Activated naive CD4-positive, alpha-beta T cell (primary cell): ENCODE measurements at places on chromosomes 2 and 18.
A peak's percentile ranks its signal among the peaks of the same experiment; 100 is the strongest.

- DNase-seq, result no peak
Measured at GRCh38 chr2:64947885-64948284, 41.3 kb upstream of the SLC1A4 start.

DNA sequence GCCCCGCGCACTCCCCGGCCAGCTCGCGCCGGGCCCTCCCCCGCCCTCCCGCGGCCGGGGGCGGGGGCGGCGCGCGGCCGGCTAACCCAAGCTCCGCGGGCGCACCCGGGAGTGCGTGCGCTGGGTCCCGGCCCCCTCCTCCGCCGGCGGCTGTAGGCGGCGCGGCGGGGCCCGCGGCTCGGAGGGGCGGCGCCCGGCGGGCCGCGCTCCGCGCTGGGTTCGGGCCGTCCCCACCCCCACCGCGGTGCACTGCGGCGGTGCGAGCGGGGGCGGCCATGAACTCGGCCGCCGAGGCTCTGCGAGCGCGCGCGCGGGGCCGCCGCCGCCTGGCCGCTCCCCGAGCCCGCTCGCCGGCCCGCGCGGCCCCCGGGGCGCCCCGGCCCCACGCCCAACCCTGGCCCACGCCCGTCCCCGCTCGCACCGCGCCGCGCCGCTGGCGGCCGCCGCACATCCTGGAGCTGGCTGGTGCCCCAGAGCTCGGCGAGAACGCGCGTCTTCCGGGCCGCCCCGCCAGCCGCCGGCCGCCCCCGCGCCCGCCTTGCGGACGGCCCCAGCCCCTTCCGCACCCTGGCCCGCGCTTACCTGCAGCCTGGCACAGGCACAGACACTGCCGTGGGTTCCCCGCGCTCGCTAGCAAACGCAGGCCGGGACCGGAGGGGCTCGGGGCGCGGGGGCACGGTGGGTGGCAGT, at the start of gene ZBTB14:
Gene ZBTB14, minus strand, starts transcription at position 496 of the 690 bp plus-strand sequence. CDS start 2,480 bp downstream, outside the sequence.
- DNase-seq, result peak; percentile 67

DNA sequence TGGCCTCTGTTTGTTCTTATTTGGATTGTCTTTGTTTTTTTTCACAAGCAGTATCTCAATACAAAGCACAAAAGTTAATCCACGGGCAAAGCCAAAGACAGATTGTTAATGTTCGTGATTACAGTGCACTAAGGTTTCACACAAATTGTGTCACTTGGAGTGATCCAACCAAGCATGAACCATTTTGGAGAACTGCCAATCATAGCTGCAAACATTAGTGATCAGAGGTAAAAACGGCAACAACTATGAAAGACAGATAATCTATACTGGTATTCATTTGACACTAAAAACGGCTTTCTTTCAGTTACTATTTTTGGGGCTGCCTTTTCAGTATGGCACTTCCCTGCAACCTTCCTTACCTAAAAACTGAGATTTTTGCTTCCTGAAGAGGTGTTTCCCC, 213.1 kb upstream of the GULP1 start:
- DNase-seq, result no peak

- DNase-seq, result no peak
Measured at GRCh38 chr2:229104974-229105387, 166.1 kb downstream of the PID1 start.

GRCh38 chr2:96369186-96369585, 33.6 kb downstream of the NCAPH start:
- DNase-seq, result no peak

DNA sequence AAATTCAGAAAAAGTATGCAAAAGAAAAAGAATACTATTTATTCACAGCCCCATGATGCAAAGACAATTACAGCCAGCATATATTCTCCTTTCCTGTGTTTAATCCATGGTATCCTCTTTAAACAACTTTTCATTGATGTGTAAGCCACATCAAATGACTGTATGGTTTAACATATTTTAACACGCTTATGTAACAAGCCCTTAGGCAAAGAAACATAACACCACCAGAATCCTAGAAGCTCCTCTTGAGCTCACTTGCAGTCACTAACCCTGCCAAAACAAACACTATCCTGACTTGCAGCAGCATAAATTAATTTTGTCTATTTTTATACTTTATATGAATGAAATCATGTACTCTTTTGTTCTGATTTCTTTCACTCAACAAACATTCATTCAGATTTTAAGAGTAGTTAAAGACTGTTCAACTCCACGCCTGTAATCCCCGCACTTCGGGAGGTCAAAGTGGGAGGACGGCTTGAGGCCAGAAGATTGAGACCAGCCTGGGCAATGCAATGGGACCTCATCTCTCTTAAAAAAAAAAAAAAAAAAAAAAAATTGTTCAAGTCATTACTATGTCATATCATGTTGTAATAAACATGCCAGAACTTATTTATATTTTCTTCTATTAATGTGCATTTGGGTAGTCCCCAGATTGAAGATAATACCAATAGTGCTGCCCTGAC, 226.3 kb downstream of the NBAS start:
- no peak for DNase-seq

- no peak for DNase-seq
Measured at GRCh38 chr2:71581026-71581425, 127.7 kb downstream of the DYSF start.

- no peak for DNase-seq
Measured at GRCh38 chr18:52140986-52141385, 199.0 kb upstream of the DCC start.

- no peak for DNase-seq
Measured at GRCh38 chr18:51611326-51611725, 413.8 kb upstream of the MEX3C start.

DNA sequence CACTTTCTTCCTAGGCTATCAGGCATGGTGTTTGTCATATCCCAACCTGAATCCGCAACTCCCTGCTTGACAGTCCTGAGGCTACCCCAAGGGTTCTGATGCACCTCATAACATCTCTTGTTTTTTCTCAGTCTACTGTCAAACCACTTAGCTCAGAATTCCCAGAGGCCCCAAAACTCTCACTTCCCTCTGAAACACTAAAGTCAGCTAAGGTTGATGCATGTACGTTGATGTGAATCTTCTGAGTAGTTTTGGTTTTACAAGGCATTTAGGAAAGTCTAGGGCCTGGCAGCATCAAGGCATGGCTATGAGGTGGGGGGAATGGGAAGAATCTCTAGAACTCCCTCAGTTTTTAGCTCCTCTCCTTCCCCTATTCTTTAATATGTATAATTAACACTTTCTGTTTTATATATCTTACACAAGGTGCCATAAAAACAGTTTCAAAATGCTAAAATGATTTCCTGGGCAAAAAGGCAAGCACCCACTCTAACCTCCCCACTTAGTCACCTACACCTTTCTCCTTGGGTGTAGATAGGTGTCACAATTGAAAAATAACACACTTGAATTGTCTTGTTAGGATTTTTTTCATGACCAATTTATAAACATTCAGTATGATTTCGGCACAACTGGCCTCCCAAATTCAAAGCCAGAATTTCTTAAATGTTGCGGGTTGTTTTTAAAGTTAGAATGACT, 71.4 kb upstream of the TANK start:
- no peak for DNase-seq

DNA sequence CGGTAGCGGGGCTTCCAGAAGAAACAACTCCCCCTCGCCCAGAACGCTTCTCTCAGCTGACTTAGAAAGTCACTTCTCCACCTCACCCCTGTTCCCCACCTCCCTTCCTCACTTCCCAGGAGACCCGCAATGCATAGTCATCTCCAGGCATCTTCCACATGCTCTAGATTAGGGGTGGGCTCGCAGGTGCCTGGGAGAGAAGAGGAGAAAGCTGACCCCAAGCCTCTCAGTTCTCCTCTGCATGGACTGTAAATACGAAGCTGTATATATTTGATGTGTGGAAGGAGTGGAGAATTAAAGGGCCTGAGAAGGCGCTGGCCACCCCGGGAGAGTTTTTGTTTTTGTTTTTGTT, 1.8 kb downstream of the MAL start:
- DNase-seq, result no peak

GRCh38 chr18:52694804-52695203, 354.8 kb downstream of the DCC start:
- no peak for DNase-seq

DNA sequence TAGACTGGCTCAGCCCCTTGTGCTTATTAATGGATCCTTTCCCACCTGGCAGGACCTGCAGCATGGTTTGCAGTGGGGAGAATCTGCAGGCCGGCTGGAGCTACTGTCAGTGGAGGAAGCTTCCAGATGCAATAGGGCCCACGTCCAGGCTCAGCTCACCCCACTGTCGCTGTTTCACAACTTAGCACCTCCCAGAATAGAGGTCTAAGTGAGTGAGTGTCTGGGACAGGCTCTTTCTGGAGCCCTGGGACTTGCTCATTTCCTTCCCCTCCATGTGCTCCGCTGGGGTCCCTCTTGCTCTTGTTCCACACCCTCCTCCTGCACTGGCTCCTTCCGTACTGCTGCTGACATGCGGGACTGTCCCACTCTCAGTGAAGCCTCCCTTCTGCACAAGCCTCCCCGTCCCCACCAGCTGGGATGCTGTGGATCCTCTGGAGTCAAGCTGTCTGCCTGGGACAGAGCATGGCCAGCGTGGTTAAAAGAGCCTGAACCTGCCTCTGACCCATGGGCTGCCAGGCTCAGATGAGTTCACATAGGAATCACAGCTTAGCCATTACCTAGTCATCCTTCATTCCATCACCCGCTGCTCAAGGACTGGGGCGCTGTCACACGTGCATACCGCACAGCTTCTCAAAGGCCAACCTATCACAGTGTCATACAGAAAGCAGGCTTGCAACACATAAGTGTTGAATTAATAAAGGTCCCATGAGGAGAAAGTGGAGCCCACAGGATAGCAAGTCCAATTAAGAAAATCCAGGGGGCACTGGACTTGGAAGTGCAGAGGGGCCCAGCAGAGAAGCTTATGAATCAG, 135.9 kb downstream of the ACKR3 start:
- no peak for DNase-seq

DNA sequence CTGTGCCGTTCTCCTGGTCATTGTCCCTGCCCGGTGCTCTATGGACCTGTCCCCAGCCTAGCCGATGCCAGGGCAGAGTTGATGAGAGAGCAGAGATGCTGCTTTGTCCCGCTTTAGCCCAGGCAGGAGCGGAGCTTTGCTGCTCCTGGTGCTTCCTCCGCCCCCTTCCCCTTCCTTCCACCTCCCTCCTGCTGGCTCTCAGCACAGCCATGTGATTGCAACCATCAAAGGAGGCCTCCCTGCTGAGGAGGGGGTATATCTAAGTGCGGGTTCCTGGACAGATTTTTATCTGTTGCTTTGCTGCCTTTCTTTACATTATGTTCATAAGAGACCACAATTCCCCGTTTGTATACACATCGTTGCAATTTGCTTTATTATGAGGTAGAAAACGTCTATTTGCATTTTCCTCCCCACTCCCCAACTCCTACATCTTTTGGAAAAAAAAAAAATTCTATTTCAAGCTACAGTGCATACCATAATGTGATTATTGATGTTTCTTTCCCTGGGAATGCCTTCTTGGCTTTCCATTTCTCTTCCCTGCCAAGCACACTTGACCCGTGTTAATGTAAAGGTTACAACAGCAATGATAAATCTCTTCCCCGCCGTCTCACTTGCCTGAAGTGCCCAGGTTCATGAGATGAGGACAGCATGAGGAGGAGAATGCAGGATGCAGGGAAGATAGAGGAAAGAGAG, 25.4 kb downstream of the ALPK2 start:
- no peak for DNase-seq

- no peak for DNase-seq
Measured at GRCh38 chr18:48160622-48161021, 230.2 kb upstream of the SMAD2 start.

DNA sequence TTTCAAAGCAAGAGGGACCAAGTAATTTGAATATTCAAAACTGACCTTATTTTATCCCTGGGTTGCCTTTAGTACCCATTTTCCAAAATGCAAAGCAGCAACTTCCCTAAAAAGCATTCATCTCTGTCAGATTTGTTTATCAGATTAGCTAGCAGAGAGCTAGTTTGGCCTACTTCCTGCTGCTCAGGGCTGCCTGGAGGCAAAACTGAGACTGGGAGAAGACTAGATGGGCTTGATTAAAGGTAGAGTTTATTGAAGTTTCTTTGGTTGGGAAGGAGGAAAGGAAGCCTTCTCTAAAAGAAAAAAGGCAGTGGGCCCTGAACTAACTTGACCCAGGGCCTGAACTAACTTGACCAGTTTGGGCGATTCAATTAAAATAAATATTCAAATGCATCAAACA, 426.1 kb upstream of the FAM98A start:
- DNase-seq, result no peak
